A549 treated with ZK216348 at 1 μM for 4 hours (cell line): ENCODE measurements at places on chromosomes 2 and 18. TPM values are rescaled to one million over a fixed set of nuclear protein-coding genes. Genes with fewer than 3 reads are reported as not detected.

Gene IL18RAP
- total RNA-seq, result not detected in 5 replicates

Gene EML4
- 21.5 to 31.9 TPM (median 25.9 TPM) in 5 replicates for total RNA-seq

Gene ADD2
- 21.3 to 31.7 TPM (median 25.0 TPM) in 5 replicates for total RNA-seq

Gene UGT1A3
- total RNA-seq, result 0.12 to 0.19 TPM (median 0.17 TPM) in 3 of 5 replicates, not detected in the others

Gene SPC25
- 15.2 to 25.5 TPM (median 20.1 TPM) in 5 replicates for total RNA-seq

Gene C2orf72
- total RNA-seq, result 5.3 to 8.1 TPM (median 6.5 TPM) in 5 replicates

Gene GKN1
- total RNA-seq, result 0.32 to 1.1 TPM (median 0.74 TPM) in 5 replicates

Gene CRYGD
- total RNA-seq, result not detected in 5 replicates

Gene CFC1
- not detected in 5 replicates for total RNA-seq

Gene FAM237A
- not detected in 5 replicates for total RNA-seq

Gene FAP
- not detected in 5 replicates for total RNA-seq

Gene FBXO36
- total RNA-seq, result 0.92 to 2.6 TPM (median 1.2 TPM) in 5 replicates

Gene APCDD1
- total RNA-seq, result not detected in 5 replicates

Gene NT5DC4
- not detected in 5 replicates for total RNA-seq

Gene ANO7
- total RNA-seq, result 1.3 to 3.0 TPM (median 2.2 TPM) in 5 replicates

Gene TLX2
- 0.15 to 0.74 TPM (median 0.21 TPM) in 5 replicates for total RNA-seq

Gene IL1RL1
- 0.68 to 1.2 TPM (median 1.1 TPM) in 5 replicates for total RNA-seq

Gene SERPINB4
- 0.17 to 0.25 TPM (median 0.18 TPM) in 3 of 5 replicates, not detected in the others for total RNA-seq

Gene MSTN
- not detected in 5 replicates for total RNA-seq

Gene UGT1A5
- not detected in 5 replicates for total RNA-seq

Gene CCDC88A
- 20.3 to 31.5 TPM (median 23.6 TPM) in 5 replicates for total RNA-seq

Gene ZSWIM2
- total RNA-seq, result not detected in 5 replicates

Gene CCL20
- total RNA-seq, result 3.4 to 9.4 TPM (median 4.8 TPM) in 5 replicates

Gene GRHL1
- 0.70 to 2.0 TPM (median 0.97 TPM) in 5 replicates for total RNA-seq

Gene RTTN
- 3.5 to 6.8 TPM (median 5.8 TPM) in 5 replicates for total RNA-seq

Gene METAP1D
- 2.0 to 4.7 TPM (median 3.1 TPM) in 5 replicates for total RNA-seq

Gene TRIP12
- 78.4 to 130 TPM (median 97.6 TPM) in 5 replicates for total RNA-seq

Gene SPAG16
- total RNA-seq, result 9.1 to 16.5 TPM (median 12.2 TPM) in 5 replicates

Gene ALPI
- not detected in 5 replicates for total RNA-seq

Gene ATP6V1B1
- 1.2 to 2.5 TPM (median 2.0 TPM) in 5 replicates for total RNA-seq
